ENCODE measurements at places on chromosomes 7 and 10.
A peak's percentile ranks its signal among the peaks of the same experiment; 100 is the strongest.

DNA sequence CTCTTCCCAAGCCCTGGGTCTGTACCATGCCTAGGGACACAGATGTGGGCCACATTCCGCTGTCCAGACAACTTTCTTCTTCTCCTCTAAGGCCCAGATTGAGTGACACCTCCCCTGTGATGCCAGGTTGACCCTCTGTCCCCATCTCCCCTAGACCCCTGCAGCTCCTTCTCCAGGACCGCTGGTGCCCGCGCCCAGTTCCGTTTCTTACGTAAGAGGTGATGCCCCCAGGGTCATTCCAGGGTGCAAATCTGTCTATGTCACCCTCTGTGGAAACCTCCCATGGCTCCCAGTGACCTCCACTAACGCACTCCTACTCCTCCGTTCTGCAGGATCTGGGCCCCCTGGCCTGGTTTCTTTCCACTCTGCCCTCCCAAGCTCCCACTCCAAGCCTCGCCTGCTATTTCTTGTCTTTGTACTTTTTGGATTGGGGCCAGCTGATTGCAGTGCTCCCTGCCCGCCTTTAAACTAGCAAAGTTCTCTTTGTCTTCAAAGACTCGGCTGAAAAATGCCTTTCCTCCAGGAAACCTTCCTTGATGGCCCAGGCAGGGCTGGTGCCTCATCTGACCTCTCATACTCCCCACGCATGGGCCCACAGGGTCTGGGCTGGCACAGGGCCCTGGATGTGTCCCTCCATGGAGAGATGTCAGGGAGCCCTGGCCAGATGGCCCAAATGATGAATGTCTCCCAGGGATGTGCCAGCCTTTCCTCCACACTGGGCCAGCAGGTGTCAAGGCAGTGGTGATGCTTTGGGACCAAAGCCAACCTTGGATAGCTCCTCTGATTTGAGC is 21.3 kb upstream of the ELN start:
- no peak for DNase-seq

- DNase-seq, result no peak
Measured at GRCh38 chr7:25454562-25455041, 226.3 kb upstream of the NPVF start.

- peak; percentile 7 for DNase-seq
Measured at GRCh38 chr7:40311307-40311706, 176.5 kb downstream of the SUGCT start.

GRCh38 chr7:103687272-103687671 is 241.3 kb upstream of the SLC26A5 start:
- no peak for DNase-seq

DNA sequence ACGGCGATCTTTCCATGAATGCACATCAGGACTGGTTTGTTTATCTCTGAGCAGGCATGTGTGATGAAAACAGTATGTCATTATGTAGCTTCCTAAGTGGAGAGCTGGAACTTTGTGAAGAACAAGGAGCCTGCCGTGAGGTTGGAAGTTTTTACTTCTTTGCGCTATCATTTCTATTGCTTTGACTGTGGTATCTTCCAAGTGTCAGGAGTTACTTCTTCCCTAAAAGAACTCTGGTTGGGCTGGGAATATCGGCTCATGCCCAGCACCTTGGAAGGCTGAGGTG is 167.4 kb upstream of the AHR start:
- no peak for DNase-seq

GRCh38 chr7:78473021-78473420 is 674.4 kb downstream of the PHTF2 start:
- no peak for DNase-seq

DNA sequence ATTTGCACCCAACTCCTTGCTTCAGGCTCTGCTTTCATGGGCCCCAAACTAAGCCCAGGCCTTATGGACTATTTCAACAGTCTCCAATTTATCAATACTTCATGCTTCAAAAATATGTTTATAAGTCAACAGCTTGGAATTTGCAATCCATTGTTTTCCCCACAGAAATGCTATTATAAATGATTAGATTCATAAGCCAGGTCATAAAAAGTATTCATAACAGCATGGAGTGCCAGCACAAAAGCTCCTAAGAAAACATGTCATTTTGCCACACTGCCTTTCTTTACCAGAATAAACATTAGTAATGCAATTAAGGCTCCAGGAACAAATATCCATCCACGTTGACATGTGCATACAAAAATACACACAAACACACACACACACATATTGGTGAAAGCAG is 30.1 kb downstream of the OSBPL3 start:
- DNase-seq, result no peak

- DNase-seq, result no peak
Measured at GRCh38 chr10:61958805-61959204, 57.3 kb downstream of the ARID5B start.

DNA sequence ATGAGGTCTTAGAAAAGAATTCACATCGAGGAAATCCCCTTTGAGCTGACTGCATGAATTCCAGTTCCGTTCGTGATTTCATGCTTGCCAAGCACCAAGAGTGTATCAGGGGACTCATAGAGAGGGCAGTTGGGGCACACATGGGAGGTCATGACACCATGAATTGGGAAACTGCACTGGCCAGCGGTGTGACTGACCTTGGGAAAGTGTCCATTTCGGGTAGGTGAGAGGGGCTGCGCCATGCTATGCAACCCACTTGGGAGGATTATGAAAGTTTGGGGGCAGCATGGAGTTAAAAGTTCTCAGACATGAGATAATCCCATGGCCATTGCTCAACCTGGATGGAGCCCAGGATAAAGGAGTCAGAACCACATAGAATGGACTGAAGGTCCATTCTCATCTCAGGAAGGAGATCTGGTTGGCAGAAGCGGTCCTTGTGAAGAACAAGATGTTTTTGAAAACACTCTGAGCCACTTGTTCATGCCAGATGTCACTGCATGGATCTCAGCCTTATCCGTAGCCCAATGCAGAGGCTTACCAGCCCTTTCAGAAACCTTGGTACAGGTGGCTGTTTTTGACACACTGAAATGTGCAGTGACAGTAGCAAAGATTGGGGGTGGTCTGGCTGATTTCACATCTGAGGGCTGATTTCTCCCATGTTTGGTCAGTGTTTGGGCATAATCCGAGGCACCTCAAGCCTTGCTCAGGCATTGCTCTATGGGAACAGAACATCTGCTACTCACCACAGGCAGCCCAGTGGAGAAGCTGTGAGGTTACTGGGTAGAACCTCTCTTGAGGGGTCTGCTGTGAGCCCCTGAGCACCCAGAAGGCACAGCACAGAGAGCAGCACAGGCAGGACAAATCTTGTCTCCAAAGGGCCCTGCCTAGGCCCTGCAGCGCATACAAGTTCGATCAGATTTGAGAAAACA is 252.3 kb downstream of the CXCL12 start:
- DNase-seq, result no peak

DNA sequence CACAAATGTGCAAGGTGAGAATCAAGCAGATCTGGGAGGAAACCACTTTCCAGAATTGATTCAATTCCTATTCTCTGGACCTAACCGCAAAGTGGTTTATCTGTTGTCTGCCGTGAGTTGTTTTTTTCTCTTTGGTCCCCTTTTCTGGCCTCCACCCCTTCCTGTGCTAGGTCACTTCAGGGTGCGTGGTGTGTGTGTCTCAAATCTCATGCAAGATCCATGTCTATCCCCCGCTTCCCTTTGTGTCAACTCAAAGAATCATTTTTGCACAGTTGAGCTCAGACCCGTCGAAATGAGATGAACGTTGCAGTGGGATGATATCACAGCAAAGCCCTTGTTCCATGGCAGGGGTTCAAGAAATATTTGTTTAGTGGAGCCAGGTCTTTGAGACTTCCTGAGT is 184.5 kb downstream of the GATA3 start:
- no peak for DNase-seq

- no peak for DNase-seq
Measured at GRCh38 chr7:129832282-129832681, 120.5 kb downstream of the UBE2H start.

- no peak for DNase-seq
Measured at GRCh38 chr10:118467200-118467599, 125.1 kb upstream of the FAM204A start.

DNA sequence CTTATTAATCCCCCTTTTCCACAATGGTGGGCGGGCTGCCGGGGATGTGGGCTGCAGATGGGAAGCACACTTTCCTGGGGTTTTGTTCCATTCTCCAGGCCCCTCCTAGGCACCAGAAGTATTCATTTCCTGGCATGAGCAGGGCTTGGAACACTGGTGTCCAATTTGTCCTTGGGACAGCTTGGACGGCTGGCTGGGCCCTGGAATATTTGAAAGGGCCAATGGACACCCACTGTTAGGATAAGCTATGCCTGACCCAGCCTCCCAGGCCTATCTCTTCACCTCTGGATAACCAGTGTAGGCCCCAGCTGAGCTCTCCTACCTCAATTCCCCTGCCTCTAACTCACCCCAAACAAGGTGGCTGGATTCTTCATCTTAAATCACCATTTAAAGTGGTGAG is 354.9 kb downstream of the PTEN start:
- DNase-seq, result no peak

DNA sequence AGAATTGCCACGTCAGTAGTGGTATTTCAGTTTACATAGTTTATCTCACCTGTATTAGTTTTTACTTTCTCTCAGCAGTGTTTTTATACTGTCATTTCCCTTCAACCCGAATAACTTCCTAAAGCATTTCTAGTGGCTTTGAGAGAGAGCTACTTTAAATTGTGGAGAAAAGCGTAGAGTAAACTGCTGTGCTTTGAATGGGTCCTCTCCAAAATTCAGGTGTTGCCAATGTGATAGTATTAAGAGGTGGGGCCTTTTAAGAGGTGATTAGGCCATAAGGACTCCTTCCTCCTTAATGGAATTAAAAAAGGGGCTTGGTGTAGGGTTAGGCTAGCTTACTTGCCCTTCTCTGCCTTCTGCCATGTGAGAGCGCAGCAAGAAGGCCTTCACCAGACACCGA is 98.4 kb downstream of the LCOR start:
- no peak for DNase-seq

DNA sequence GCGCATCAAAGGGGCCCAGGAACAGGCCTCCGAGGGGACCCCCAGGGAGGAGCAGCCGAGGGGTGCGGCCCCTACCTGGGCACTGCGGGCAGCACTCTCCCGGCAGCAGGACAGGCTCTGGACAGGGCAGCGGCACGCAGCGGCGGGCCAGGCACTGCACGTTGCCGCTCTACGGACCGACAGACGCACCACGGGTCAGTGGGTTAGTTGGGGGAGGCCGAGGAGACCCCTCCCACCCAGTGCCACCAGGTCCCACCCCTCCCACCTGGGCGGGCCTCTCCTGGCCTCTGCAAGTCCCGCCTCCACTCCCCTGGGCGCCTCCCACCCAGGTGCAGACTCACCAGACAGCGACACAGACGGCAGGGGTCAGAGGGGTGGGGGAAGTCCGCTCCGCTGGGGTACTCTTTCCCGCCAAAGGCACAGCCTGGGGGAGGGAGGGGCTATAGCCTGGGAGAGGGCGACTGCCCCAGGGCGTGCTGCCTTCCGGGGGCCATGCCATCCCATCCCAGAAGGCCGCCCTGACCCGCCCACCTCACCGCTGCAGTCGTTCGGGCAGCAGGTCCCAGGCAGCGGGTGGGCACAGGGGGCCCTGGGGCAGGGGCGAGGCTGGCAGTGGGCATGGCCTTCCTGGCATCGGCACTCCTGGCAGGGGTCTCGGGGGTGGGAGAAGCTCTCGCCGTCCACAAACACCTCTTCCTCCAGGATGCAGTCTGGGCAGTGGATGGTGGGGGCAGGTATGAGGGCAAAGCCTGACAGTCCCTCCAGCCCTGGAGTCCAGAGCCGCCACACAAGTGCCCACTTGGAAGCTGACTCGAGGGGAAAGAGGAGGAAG is 19.2 kb downstream of the KCP start:
- no peak for DNase-seq

DNA sequence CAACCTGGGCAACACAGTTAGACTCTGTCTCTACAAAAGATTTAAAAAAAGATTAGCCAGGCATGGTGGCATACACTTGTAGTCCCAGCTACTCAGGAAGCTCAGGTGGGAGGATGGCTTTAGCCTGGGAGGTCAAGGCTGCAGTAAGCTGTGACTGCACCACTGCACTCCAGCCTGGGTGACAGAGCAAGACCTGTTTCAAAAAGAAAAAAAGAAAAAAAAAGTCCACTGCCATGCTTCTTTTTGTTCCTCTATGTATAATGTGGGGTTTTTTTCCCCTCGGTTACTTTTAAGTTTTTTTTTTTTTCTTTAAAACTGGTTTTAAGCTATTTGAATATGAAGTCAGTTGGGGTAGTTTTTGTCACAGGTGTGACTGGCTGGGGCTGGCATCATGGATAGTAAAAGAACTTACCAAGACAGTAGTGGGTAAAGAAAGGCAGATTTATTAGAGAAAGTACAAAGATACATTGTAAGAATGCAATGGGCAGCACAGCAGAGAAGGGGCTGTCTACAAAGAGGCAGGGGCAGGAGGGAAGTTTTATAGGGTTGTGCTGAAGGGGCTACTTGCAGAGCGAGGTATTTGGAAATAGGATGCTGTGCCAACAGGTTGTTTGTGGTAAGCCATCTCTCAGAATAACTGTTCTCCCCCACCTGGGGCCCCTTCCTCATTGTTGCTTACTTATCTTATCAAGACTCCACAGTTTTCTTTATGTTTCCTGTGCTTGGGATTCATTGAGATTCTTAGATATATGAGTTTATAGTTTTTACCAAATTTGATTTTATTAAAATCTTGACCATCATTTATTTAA is 177.3 kb downstream of the PHTF2 start:
- no peak for DNase-seq

- DNase-seq, result no peak
Measured at GRCh38 chr10:61608255-61609033, 54.3 kb upstream of the CABCOCO1 start.

- DNase-seq, result no peak
Measured at GRCh38 chr10:99779335-99779734, 3.1 kb upstream of the ABCC2 start.

- no peak for DNase-seq
Measured at GRCh38 chr10:120715171-120715570, 136.0 kb upstream of the WDR11 start.

DNA sequence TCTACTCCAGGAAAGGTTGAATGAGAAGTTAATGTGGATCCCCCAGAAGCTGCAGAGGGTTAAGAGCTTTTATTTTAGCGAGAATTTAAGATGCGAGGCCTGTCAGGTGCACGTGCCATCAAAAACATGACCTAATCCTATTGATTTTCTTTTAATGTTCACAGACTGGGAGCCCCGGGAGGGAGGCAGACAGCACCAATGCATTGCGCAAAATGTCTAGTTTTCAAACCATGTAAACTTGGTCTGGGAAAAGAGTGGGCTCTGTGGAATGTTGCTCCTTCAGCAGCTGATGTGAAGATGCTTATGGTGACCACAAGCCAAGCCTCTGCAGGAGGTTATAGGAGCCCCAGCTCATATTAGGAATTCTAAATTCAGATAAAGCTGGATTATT is 172.0 kb upstream of the ITGB1 start:
- no peak for DNase-seq

- DNase-seq, result no peak
Measured at GRCh38 chr7:77473229-77474005, 57.3 kb upstream of the GSAP start.

DNA sequence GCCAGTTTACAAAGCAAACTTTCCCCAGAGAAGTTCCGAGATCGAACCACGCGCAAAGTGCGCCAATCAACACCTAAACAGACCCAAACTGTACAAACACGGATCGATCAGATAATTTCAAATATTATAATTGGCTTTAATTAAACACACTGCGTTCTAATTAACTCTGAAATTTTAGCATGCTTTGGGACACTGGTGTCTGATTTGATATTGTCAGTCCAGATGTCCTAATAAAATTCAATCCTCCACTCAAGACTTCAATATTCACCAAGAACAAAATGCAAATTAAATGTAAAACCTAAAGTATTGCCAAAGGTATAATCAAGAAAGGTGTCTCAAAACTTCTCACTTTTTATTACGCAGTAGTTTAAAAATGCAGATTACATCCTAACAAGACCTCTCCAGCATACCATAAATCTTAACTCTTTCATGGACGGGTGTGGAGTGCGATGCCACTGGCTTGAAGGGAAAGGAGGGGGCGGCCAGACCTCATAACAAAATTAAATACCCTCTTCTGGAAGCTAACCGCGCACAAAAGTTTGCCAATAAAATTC is 5.9 kb upstream of the EBF3 start:
- DNase-seq, result no peak

Data from GM06990 (cell line).